Psoas muscle (tissue), 8 donors: ENCODE measurements at places on chromosomes 2 and 18.

DNA sequence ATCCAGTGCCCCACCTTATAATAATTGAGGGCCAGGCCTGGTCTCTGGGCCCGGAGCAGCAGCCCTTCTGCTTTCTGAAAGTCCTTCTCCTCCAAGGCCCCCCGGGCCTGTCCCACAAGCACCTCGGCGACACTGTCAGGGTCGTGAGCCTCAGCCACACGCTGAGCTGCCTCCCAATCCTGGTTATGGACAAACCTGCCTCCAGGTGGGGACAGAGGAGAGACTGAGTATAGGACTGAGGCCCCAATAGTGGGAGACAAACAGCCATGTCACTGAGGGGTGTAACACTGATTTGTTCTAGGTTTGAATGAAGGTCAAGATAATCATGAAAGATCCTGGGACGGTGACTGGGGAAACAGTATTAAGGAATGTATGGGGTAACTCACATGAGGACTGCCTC is 11.8 kb downstream of the KRTCAP3 start:
- no peak for DNase-seq

DNA sequence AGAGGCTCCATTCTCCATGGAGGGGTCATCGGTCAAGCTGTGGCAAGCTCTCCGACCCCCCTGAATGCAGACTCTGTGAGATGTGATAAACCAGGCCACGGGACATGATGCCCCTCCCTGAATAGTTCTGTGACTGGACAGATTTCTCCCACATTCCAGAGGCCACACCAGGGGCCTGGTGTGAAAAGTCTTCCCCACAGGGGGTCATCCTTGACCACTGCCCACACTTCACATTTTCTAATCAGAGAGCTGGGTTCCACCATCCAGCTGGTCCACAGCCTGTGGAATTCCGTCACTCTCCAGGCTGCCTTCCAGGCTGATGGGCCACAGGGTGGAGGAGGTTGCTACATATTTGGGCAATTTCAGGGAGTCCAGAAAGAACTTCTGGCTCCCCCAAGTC is 51.3 kb upstream of the CYRIA start:
- no peak for DNase-seq

DNA sequence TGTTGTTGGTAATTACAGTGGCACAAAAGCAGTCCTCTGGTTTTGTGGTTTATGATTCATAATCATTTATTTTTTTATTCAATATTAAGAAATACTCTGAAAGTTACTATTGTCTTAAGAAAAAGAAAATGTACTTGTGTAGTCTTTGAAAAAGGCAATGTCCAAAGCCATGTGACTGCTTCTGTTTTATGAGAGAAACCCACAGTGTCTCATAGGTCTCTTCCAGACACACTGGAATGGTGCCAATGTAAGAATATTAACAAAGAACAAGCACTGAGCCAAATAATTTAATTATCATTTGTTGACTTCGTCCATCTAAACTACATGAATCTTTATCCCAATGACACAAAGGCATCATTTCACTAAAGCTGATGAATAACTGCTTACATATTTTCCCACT is 62.5 kb downstream of the RPRM start:
- no peak for DNase-seq

- DNase-seq, result no peak
These were observed 105.2 kb downstream of the CCDC85A start for GRCh38 chr2:56288838-56289580.
